ENCODE measurements at places on chromosomes 6 and 20.

GRCh38 chr6:85772641-85773040 is 130.0 kb upstream of the SYNCRIP start:
- DNase-seq = no peak

DNA sequence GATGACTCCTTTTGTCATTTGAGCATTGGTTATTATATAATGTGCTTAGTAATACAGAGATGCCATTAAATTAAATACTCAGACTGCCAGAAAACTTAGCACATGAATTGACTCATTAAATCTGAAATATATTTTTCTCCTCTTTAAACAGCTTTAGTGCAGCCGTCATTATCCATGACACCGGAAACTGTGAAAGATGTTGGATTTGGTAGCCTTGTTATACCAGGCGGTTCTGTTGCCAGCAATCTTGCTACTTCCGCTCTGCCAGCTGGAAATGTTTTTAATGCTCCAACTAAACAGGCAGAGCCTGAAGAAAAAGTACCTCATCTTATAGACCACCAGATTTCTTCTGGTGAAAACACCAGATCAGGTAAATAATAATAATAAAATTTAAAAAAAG is 97.6 kb downstream of the SCAF8 start:
- no peak for DNase-seq

DNA sequence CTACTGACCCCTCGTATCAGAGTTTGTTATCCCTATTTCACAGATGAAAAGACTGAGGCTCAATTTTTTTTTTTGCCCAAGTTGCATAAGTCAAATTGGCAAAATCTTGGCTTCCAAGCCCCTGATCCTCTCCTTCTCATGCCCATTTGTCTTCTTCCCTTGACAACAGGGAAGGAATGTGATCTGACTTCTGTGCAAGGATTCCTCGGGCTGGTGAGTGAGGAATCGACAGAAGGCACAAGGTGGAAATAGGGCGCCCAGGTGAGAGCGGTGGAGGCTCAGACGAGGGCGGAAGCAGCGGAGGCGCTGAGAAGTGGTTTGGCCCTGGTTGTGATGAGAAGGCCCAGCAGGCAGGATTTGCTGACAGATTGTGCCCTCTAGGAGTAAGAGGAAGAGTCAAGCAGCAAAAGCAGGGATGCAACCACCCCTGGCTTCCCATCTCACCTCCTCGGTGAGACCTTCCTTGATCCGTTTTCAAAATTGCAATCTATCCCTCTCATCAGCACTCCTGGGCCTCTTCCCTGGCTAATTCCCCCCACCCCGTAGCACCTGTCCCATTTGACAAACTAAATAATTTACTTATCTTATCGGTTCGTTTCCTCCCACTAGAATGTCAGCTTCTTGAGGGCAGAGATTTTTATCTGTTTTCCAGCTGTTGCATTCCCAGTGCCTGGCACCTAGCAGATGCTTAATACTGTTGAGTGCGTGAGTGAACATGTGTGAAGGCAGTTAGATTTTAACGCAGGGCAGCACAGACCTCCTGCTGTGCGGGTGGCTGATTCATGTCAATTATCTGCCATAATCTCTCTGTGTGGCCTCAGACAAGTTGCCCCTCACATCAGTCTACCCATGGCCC is 3.7 kb upstream of the SIRPA start:
- DNase-seq = no peak

GRCh38 chr6:27879837-27880236 is 32.4 kb downstream of the OR2B2 start:
- no peak for DNase-seq

Measured in T-helper 2 cell (primary cell).